ENCODE measurements at places on chromosomes 3 and 15.

DNA sequence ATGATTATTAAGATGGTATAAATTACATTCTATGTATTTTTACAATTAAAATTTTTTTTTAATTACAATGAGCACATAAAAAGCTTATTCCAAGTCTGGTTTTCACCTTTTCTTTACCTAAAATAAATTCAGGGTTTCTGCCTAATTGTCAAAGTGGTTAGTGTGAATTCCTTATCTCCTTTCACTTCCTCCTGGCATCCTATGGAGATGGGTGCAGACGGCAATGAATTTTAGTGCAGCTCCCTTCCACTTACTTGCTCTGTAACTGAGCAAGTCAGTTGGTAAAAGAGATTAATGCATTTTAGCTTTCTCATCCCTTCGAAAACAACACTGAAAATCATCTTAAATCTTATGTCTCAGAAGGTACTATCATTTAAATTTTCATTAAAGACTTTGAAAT is 13.1 kb downstream of the HDGFL3 start:
- DNase-seq = no peak

DNA sequence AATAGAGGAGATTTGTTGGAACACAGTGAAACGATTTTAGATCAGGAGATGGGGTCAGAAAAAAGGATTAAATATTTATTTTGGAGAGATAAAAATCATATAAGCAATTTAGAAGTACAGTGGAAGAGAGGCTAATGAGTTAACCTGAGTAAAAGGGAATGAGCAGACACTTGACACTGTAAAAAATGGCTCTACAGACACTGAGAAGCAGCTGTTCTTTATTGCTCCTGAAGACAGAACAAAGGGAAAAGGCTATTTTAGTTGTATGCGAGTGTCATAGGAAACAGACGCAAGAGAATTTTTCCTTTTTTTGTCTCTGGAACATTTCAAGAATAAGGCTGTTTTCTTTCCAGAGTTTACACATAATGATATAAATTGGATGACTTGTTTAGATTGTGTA is 34.3 kb downstream of the ASTE1 start:
- no peak for DNase-seq

DNA sequence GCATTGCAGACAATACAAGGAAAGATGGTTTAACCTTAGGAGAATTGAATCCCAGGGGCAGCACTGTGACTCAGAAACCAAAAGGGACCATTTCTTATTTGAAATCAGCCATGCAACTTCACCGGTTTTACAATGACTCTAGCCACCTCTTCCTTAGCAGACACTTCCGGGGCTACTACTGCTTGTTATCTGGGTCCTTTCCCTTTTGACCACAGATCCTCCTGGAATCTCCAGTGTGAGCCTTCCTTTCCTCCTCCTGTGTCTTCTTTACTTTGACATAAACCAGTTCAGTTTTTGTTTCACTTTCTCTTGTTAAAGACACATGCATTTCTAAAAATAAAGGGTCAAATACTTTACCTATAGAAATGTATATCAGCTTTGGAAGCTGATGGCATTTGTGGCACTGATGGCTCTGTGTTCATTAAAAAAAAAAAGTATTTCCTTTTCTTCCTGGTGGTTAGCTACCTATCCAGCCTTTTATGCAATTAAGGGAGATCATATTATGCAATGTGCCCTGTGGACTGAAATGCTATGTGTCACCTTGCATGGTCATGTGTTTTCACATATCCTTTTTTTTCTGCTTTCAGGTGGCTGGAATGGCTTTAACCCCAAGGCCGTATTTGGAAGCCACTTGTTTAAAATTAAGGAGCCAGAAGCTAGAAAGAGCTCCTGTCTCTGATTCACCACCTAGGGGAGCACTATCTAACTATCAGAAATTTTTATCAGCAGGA is 296.2 kb downstream of the CHL1 start:
- DNase-seq = peak; percentile 4

DNA sequence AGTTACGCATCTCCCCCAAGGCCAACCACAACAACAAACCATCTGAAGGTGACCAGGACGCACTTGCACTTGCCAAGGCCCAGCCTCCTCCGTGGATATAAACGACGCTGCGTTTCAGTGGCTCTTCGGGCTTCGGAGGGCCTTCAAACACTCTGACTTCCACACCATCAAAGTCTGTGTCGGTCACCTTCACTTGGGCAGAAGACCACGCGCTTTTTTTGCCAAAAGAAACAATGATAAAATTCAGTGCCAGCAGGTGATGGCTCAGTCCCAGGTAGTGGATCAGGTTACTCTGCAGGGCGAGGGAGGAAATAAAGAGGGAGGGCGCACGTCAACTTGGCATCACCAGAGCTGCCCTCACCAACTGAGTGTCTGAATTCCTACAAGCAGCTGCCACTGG is 63.0 kb downstream of the NCEH1 start:
- peak; percentile 30 for DNase-seq
